ENCODE measurements at places on chromosomes 2 and 18.

- no peak for DNase-seq
These were observed 472.6 kb upstream of the CELF4 start for GRCh38 chr18:38038242-38038641.

DNA sequence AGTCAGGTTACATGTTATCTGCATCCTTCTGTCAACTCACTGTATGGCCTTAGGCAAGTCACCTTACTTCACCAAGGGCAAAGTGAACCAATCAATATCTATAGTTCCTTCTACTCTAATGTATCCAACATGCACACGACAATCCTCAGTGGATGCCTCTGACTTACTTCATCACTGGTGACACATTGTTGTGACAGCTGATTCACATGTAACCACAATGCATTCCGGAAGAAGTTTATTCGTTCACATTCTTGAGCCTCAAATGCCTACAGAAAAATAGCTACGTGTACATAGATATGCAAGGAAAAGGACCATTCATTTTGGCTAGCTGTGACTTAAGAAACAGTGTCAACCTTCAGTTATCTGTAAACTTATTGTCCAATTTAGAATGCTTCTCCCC, 26.3 kb upstream of the EPG5 start:
- DNase-seq, result no peak

DNA sequence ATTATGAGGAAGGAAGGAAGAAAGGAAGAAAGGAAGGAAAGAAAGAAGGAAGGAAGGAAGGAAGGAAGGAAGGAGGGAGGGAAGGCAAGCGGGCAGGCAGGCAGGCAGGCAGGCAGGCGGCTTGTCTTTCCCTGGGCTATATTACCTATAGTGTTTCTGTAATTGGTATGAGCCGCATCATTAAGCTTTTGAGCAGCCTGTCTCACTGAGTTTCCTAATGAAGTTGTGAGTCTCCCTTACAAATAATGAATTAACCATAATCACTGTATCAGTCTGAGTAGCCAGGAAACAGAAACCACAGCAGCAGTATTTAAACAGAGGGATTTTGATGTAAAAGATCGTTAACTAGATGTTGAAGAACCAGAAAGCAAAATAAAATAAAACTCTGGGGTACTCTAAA, 11.8 kb upstream of the SULT1C3 start:
- no peak for DNase-seq

DNA sequence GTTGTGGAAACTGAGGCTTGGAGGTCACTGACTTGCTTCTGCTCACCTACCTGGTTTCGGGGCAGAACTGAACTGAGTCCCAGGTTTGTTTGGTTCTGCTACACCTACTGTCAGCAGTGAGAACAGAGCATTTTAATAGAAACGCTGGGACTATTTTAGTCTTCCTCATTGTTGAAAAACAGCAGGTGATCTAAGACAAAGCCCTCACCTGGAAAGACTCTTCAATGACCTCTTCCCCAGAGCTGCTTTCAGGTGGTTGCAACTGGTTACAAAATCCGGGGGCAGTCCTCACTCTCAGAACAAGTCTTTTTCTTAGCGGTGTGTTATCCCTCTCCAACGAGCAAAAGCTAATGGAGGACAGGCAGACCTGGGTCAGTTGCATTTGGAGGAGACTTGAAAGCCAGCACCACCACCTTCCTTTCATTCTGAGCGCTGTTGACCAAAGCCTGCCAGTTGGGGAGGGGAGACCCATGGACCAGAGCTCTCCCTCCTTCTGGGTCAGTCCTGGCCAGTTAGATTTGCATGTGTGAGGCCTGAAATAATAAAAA, 217.0 kb downstream of the NCK2 start:
- no peak for DNase-seq

- DNase-seq, result no peak
These were observed 19.8 kb upstream of the PLEK start for GRCh38 chr2:68345129-68345875.

GRCh38 chr2:111167076-111167862, 46.6 kb downstream of the BCL2L11 start:
- no peak for DNase-seq

DNA sequence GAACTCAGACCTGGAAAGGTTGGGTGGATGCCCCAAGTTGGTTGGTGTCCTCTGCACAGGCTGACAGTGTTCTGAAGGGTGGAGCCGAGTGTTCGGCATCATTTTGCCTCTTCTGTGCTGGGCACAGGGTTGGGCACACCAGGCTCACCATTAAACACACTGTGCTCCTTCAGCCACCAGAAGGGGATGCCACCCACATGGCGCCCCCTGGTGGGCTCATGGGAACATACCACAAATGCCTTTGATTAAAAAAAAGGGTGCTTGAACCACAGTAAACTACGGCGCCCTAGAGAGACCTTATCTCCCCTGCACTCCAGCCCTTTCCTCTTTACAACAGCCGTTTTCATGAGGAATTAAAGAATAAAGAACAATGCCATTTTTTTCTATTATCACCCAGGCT, 89.4 kb downstream of the CELF4 start:
- no peak for DNase-seq

DNA sequence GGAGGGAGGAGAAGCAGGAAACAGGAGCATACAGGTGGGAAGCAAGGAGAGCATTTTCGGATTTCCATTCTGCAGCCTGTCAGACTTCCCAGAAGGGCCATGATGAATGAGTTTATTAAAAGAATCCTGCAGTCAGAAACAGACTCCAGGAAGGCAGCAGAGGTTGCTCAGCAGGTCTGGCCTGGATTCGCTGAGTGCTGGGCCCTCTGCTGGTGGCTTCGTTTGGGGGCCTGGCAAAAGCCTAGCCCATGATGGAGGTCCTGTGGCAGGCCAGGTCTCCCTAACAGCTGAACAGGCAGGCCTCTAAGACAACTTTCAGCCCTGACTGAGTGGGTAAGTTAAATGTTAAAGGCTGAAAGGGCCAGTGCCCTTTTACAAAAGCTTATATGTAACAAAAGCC, 108.2 kb upstream of the CAPN13 start:
- no peak for DNase-seq

DNA sequence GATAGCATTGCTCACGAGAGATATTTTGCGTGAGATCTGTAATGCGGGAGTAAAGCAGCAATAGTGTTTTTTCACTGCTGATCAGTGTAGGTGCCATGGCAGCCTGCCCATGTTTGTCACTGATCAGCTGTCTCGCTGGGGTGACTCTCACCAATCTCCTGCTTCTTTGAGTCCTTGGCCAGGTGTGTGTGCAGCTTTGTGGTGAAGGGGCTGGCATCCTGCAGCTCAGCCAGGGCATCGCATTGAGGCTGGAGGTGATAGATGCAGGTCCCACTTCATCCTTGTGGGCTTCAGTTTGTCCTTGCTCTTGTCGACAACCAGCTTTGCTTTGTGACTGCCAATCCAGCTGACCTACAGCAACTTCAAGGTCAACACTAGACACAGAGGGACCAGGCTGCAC, 258.3 kb upstream of the CXCR4 start:
- DNase-seq, result no peak

DNA sequence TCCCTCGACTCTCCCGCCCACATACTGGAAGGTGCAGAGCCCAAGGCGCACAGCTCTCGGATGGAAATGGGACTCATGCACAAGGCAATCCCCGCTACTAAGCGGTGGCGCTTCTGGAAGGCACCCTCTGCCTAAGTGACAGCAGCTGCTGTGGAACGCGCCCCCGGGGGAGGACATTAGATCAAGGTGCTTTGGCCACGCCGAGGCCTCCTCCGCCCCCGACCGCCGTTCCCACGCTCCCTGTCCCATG, 202 bp downstream of the MCEE start:
- DNase-seq, result no peak

- no peak for DNase-seq
These were observed 128.2 kb downstream of the SS18 start for GRCh38 chr18:25962176-25962575.

- no peak for DNase-seq
These were observed 3.8 kb downstream of the CTIF start for GRCh38 chr18:48542513-48543181.

- DNase-seq, result no peak
These were observed 186.4 kb upstream of the COL3A1 start for GRCh38 chr2:188787658-188788240.

DNA sequence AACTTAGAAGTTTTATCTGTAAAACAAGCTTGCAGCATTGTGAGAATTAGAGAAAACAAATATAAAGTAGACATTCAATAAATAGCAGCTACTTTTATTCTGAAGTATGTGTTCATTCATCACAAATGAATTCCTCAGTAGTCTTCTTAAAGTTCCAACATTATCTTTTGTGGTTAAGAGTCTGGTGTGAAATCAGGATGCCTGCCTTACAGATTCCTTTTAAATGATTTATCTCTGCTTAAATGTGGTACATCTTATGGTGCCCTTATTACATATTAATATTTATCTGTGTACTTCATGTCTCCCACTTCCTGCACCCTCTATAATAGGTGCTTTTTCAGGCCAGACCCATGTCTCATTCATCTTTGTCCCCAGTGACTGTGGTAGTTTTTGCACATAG, 595.0 kb downstream of the STK39 start:
- DNase-seq, result no peak

- DNase-seq, result no peak
These were observed 123.3 kb upstream of the SH3BP4 start for GRCh38 chr2:234828382-234829073.

GRCh38 chr2:79114797-79115494, 5.3 kb upstream of the REG1A start:
- DNase-seq, result no peak

- DNase-seq, result no peak
These were observed 17.7 kb upstream of the ACTR3 start for GRCh38 chr2:113872201-113872600.

- no peak for DNase-seq
These were observed 72.1 kb upstream of the RASGRP3 start for GRCh38 chr2:33404321-33404720.

DNA sequence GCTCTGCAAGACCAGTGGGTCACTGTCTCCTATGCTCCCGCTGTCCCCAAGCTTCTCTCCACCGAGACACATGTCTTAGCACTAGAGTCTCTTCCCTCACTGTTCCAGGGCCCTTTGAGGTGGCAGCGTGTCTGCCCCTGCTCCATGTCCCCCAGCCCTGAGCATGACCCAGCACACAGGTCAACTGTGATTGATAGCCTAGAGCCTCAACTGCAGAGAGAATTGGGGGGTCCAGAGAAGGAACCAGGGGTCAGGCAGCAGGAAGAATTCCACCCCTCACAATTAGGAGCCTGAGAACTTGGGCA, 54.6 kb upstream of the ODC1 start:
- DNase-seq, result no peak

Data from effector CD8-positive, alpha-beta T cell (primary cell).